Glutamatergic neuron (in vitro differentiated cells): ENCODE measurements at places on chromosomes 4 and X.

DNA sequence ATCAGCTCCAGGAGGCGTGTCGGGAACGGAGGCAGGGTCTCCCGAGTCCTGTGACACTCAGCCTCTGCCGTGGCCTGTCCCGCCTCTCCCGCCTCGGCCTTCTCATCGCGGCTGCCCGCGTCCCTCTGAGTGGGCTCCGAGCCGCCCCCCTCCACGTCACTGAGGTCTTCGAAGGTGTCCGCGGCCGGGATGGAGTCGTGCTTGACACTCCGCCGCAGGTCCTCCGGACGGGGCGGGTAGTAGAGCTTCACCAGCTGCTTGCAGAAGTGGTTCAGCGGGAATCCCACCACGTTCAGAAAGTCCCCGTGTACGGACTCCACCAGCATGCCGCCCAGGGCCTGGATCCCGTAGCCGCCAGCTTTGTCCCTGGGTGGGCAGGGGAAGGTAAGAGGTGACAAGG lies 25.0 kb downstream of the ASMTL start:
- no peak for DNase-seq

- no peak for DNase-seq
Observed at GRCh38 chr4:54683616-54684346, 26.0 kb downstream of the KIT start.

DNA sequence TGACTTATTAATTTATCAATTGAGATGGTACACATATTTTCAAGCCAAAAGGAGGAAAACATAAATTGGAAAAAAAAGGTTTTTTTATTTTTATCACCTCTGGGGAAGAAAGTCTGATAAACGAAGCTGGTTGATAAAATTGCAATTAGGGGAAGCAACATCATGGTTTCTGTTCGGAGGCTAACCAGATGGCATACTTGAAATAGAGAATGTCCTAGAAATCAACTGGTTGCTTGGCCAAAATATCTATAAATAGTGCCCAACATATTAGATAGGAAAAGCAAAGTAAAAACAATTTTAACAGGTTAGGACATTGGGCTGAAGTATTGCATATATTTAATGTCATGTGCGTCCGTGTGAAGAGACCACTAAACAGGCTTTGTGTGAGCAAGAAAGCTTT lies 14.3 kb downstream of the KLKB1 start:
- no peak for DNase-seq

- no peak for DNase-seq
Observed at GRCh38 chr4:19615086-19615689, 636.5 kb upstream of the SLIT2 start.

DNA sequence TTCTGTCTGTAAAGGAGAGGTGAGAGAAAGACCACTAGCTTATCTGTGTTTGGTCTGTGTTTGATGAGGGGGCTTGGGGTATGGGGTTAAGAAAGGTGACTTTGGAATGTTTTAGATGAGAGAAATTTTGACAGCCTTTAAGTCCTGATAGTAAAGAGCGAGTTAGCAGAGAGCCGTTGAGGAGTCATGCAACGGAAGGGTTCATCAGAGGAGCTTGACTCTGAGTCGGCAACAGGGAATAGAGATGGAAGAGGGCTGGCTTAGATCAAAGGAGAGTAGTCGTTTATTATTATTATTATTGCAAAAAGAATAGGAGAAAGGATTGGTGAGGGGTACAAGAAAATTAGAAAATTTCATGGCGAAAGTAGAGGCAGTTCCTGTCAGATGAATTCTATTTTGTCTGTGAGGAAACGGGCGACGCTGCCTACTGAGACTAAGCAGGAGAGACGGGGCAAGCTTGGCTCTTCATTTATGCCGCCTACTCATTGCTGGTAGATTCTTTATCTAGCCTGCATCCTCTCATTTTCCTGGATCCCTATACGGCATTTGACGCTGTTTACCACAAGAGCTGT lies 473 bp upstream of the VAMP7 start:
- DNase-seq: no peak

GRCh38 chrX:31057291-31057690 lies 14.6 kb downstream of the FTHL17 start:
- DNase-seq: no peak

GRCh38 chrX:21487832-21488231 lies 113.6 kb downstream of the CNKSR2 start:
- no peak for DNase-seq

DNA sequence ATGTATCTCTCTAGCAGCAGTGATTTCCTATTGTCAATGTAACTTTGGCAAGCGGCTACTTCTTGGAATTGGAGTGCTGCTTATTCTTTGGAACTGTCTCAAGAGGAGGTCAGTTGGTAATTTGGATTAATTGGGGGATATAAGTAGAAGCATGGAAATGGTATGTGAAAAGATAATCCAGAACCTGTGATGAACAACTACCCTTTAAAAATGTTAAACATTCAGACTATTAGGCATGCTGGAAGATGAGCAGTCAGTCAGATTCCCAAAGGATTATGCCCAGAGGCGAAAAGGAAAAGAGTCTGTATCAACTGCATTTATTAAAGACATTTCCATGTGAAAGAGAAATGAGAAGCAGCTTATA lies 62.5 kb downstream of the SEC24D start:
- DNase-seq: no peak

DNA sequence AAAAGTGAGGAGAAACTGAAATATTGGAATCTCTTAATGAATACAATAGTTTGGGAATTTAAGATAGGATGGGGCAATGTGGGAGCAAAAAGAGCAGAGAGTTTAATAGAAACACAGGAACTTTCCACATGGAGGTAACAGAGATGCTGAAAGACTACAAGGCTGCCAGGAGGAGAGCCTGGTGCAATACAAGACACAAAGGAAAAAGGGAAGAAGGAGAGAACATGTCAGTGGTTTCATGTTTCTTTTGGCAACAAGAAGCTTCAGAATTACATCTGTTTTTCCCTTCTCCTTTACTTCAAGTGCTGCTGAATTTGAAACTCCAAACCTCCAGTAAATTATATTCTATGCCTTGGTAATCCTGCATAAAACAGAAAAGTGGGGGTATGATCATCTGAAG lies 474.3 kb downstream of the FAT4 start:
- DNase-seq: no peak

- no peak for DNase-seq
Observed at GRCh38 chr4:32962100-32962499, 2241.9 kb downstream of the PCDH7 start.

GRCh38 chrX:154308108-154308946 lies 12.7 kb downstream of the TKTL1 start:
- DNase-seq: peak; percentile 74

GRCh38 chrX:31237189-31237588 lies 165.3 kb upstream of the FTHL17 start:
- DNase-seq: no peak

DNA sequence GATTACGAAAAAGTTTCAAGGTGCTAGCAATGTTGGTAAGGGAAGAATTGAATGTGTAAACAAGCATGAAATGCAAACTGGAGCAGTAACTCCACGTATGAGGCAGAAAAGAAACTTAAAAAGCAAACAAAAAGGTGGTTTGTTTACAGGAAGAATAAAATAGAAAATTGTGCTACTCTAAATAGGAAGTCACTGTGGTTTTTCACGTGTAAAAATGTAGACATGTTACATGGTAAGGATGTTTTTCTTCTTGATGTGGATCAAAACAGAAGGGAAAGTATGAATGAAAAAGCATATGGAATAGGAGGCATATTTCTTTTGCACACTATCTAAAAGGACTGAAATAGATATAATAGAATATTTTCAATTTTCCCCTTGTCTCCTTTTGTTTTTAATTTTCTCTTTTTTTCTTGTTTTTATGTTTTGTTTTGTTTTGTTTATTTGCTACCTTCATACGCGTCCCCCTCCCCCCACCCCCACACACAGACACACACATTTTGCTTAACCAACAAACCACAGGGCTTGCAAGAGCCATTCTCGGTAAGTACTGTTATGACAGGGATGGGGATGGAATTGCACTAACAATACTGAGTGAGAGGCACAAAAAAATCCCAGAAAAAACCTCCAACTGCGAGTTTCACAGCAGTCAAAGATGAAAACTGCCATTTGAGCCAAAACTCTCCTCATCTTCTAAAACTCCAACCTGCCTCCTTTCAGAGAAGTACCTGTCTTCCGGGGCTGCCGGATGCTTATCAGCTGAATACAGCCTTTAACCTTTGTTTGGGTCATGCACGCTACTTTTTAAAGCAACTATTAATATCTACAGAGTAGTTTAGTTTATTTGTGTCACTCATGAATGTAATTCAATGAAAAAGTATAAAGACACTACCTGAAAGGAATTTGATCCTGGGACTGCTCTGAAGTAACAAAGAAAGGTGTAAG lies 135.8 kb downstream of the IL15 start:
- no peak for DNase-seq

GRCh38 chr4:7867701-7868435 lies 71.8 kb downstream of the AFAP1 start:
- no peak for DNase-seq

GRCh38 chr4:162838671-162839070 lies 328.0 kb downstream of the NAF1 start:
- DNase-seq: no peak

DNA sequence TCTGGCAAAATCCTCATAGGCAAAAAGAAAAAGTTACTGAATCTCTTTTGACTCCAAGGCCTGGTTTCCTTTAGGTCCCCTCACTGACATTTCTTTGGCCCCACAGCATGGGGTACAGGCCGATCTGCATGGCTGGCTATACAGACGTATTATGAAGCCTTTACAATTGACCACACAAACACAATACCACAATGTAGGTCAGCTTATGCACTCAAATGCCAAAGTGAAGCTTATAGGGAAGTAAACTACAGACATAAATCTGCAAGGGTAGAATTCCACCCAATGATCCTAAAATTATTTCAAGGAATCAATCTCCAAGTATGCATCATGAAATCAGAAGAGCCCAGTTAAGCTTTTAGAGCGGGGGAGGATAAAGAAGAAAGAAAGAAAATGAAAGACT lies 20.7 kb downstream of the STX18 start:
- no peak for DNase-seq

- no peak for DNase-seq
Observed at GRCh38 chrX:79195027-79195426, 50.5 kb downstream of the GPR174 start.

- no peak for DNase-seq
Observed at GRCh38 chrX:109448282-109448938, 33.5 kb downstream of the GUCY2F start.

- no peak for DNase-seq
Observed at GRCh38 chr4:11189756-11190155, 238.9 kb downstream of the HS3ST1 start.

DNA sequence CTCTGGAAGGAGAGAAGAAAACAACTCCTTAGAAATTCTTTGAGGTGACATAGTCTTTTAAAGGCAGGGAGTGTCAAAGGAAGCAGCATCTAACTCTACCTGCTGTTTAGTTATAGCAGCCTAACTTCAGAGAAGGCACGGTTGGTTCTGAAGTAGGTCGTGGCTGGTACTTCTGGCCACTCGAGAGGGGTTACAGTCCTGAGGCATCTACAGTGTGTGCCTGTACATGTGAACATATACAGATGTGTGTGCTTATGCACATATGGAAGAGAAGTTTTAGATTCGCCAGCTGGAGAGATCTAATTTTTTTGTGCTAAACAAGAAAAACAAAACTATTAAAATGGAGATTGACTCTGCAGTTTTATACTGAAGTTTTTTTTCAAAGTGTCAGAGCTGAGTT lies 52.7 kb downstream of the GATB start:
- DNase-seq: no peak

DNA sequence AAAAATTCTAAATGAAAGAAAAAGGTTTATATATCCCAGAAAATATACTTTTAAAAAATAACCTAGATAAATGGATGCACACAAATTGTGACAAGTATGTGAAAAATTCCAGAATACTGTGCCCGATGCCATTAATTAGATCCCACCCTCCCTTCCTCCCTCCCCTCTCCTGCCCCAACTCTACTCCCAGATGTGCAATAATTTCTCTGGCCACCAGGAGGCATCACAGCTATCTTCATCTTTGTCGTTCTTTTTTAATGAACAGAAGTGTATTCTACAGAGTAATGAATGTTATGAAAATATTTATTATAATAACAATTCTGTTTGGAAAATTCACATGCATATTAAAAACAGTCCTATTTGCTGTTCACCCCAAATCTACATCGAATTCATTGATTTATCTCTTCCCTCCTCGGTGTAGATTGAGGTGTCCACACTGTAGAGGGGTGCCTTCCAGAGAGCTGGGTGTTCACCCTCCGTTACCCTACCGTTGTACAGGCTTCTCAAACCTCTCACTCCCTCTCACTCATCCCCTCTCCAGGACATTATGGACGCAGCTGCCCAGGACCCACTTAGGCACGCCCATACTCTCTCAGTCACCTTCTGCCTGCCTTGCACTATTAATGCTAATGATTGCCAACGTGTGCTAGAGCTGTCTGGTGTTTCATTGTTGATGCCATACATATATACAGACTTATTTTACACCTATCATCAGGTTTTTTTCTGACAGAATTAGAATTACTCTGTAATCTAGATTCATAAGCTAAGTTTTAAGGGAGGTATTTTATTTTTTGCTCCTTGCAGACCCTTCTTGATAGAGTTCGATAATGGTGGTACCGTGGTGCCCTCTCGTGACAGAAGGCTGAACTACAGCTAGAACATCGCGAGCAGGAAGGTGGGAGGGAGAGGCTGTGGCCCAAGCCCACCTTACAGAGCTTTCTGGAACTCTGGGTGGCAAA lies 14.1 kb downstream of the RAB40AL start:
- peak; percentile 75 for DNase-seq

DNA sequence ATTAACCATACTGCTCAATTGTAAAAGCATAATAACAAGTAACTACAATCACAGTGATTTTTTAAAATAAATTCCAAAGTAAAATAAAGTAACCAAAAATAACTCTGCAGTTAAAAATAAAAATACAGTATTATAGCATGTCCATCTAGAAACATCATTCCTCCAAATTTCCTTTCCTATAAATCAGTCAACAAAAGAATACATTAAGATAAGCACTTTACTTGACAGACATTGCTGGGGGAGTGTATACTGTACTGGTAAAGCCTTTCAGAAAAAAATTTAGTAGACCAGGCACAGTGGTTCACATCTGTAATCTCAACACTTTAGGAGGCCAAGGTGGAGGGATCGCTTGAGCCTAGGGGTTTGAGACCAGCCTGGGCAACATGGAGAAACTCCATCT lies 91.1 kb downstream of the LRBA start:
- no peak for DNase-seq

DNA sequence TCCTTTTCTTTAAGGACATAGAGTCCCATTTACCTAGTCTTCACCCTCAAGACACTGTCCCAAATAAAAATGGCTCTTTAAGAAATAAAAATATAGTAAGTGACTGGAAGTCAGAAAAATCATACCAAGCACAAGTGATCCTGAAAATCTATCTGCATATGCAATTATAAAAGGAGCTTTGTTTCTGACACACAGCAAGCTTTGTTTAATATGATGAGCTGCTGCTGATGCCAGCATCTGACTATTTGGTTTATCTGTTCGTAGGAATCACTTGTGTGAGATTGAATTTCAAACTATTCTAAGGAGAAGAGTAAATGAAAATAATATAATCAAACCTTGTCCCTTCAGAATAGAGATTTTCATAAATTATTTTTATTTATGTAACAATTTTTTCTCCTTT lies 332.4 kb downstream of the PCDH7 start:
- DNase-seq: no peak
